CD4-positive, alpha-beta memory T cell (primary cell): ENCODE measurements at places on chromosomes 12 and 14.

DNA sequence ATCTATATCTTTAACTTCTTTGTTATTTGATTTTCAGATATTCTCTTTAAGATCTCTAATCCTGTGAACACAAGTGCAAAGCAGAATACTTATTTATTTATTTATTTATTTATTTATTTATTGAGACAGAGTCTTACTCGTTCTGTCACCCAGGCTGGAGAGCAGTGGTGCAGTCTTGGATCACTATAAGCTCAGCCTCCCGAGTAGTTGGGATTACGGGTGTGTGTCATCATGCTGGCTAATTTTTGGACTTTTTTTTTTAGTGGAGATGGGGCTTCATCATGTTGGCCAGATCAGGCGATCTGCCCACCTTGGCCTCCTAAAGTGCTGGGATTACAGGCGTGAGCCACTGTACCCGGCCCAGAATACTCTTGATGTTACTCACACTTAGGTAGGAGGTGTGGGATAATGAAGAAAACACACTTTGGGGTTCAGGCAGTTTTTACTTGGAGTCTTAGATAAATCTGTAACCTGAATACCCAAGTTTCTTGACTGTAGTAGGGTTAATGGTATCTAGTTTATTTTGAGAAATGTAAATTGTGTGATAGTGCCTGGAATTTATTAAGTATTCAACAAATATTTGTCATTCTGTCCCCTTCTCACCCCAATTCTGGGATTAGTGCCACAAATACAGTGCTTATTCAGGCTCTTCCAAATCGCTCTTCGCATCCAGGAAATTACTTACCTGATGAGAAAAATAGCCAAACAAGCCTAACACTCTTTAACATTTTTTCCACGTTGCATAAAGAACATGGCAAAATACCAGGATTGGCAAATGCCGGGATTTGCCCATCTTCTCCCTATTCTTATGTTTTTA lies 33.0 kb downstream of the METAP2 start:
- DNase-seq = no peak

DNA sequence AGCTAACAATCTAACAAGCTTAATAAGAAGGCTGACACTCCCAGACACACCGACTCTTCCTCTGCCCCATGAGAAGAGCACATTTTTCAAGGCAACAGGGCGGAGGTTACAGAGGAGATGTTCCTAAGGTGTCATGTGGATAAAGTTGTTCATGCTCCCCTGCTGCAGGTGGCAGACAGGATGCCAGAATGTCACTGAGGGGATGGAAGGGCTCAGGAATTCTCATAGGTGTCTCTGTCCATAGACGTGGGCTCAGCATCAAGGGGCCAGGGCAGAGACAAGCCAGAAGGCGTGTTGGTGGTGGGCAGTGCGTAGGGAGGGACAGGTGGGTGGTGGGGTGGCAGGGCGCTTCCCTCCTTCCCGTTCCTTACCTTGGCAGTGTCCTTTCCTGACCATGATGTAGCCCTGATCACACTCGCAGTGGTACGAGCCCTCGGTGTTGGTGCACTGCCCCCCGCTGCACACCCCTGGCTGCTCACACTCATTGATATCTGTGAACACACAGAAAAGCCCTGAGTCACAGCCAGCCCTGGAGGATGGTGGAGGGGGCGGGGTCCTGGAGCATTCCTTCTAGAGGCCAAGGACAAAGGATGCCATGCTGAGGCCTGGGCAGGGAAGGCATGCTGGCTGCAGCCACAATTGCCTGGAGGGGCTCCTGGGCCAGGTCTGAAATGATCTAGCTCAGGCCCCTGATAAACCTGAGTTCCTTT lies 23.0 kb downstream of the ISCA2 start:
- no peak for DNase-seq

GRCh38 chr14:61494018-61494417 lies 172.6 kb downstream of the PRKCH start:
- no peak for DNase-seq

- no peak for DNase-seq
These were observed 115.1 kb upstream of the MDGA2 start for GRCh38 chr14:47790477-47790876.

DNA sequence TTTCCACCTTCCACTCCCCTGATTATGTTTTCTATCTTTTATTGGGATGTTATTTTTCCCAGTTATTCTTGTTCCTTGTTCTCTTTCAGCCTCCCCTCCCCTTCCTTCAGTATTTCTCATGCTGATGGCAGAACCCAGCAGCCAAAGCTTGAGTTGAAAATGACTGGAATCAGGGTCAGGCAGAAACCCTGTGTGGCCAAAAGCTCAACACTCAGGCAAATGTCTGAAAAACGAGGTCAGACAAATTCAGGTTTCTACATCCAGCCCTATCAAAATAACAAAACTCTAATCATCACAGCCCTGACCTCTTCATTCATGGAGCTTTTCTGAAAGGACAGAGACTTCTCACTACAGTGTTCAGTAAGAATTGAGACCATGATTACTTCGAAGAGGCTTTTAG lies 134.6 kb downstream of the PTPRR start:
- no peak for DNase-seq

- no peak for DNase-seq
These were observed 20.5 kb downstream of the AGAP2 start for GRCh38 chr12:57717846-57718640.

DNA sequence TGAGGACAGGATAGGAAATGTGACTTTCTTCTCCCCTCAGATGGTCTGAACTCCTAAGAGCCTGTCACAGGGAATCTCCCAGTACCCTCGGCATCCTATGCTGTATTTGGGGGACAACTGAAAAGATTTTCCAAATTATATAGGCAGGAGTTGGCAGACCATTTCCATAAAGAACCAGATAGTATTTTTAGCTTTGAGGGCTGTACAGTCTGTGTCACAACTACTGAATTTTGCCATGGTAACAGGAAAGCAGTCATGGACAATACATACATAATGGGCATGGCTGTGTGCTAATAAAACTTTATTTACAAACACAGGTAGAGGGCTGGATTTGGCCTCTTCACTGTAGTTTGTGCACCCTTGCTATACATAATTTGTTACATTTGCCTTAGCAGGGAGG lies 30.4 kb upstream of the TMEM132C start:
- no peak for DNase-seq

GRCh38 chr12:9750276-9751203 lies 10.2 kb downstream of the CD69 start:
- DNase-seq = peak; percentile 72

DNA sequence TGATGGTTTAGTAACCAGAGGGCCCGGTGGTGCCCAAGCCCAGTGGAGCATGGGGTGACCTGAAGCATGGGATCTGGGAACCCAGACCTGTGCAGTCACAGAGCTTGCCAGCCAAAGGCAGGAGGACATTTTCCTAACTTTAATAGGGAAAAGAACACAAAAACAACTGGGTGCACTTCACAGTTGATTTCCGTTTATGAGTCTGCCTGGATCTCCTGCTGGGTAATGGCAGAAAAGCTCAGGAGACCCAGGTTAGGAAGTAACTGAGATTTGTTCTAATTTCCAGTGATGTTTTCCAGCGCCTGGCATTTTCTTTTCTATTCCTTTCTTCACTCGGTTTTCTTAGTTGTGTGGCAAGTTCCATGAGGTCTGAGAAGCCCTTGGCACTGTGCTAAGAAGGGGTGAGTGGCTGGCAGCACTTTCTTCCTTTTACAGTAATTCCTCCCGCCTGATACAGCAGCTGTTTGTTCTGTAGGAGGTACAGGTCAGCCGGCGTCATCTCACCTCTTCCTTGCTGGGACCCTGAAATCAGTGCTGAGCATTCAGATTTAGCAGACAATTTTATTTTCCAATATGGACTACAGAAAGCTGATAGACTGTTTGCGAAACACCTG lies 5.1 kb downstream of the CACNA1C start:
- DNase-seq = no peak

DNA sequence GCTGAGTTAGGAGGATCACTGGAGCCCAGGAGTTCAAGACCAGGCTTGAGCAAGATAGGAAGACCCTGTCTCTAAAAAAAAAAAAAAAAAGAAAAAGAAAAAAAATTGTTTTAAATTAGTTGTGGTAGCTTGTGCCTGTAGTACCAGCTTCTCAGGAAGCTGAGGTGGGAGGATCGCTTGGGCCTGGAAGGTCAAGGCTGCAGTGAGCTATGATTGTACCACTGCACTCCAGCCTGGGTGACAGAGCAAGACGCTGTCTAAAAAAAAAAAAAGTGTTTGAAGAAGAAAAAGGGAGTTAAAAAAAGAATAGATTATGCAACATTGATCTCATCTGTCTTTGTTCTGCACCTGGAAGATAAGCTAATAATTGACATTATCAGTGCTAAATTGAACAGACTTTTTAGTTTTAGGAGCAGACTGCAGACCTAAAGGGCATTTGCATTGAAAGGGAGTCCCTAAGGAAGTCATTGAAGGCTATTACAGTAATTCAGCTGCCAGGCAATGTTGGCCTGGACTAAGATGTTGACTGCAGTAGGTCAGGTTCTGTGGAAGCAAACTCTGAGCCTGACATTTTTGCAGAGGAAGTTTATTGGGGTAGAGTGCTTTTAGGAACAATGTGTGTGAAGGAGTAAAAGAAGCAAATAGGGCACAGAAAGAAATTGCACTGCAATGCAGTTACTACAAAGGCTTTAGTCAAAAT lies 215.8 kb downstream of the PCNX1 start:
- DNase-seq = no peak

DNA sequence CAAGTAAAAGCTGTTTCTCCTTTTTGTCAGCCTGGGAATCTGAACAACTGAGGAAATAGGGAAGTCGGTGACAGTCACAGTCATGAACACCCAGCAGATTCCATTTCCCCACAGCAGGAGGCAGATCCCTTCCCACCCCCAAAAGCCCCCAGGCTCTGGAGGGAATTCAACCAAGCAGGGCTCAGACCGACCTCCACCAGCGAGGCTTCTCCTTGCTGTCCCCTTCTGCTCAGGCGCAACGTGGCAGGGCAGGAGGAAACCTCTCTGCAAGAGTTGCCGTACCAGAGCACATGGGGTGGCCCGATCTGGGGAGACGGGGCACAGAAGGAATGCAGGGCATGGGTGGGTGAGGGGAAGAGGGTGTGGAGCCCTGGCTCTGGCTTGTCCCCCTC lies 319 bp downstream of the GALNT6 start:
- peak; percentile 20 for DNase-seq

GRCh38 chr14:76088326-76088725 lies 63.4 kb upstream of the GPATCH2L start:
- DNase-seq = no peak

DNA sequence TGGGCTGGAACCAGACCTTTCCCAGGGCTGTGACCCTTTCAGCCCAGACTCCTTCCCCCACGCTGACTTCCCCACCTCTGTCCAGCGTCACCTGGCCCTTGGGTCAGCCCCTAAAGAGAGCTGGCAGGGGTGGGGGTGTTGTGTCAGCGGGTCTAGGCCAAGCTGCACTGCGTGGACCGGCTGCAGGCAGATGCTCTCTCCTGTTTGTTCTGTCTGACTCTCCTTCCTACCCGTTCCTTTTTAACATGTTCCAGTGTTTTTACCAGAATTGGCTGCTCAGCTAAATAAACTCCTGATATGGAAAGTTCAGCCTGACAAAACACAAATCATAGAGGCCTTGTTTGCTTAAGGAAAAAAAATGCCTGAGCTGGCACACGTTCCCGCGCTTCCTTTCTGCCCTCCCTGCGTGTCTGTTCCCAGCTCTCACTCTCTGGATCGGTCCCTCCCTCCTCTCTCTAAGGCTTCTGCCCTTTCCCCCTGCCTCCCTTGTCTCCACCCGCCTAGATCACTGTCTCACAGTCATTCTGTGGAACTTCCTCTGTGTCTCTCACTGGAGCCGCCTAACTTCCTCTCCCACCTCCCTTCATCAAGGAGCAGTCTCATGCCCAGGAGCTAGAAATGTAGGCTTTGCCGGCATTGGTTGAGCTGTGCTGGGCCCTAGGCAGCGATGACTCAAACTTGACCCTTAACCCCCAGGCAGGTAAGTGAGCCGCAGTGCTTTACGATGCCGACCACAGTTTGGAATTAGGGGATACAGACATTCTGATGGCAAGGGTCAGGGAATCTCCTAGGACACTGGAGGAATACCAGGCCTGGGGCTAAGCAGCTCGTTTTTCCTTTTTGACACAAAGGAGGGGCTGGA lies 15.5 kb upstream of the MLXIP start:
- DNase-seq = no peak

GRCh38 chr14:76710056-76711010 lies 50.9 kb upstream of the VASH1 start:
- peak; percentile 25 for DNase-seq

DNA sequence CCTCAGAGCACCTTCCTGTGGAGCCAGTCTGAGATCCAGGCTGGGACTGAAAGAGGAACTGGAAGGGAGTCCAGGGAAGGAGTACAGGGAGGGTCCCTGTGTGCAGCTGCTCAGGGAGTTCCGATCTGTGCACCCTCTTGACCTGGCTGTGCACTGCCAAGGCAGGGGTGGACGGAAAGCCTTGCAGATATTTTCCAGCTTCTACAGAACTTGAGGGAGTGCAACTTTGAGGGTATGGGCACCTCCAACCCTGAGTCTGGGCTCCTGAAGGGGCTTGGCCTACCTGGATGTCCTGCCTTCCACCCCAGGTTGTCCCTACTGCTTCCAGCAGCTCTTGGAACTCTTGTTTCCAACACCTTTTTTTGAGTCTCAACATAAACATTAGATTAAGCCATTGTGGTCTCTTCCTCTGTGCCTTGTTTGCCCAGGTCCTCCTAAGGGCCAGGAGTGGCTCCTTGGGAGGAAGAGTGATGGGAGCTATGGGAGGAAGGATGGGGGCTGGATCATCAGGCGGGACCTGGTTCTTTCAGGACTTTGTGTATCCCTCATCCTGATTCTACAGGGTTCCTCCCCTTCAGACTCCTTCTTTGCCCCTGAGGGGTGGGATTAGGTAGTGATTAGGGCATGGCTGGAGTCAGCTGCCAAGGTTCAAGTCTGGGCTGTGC lies 3.5 kb downstream of the KRT7 start:
- no peak for DNase-seq

- no peak for DNase-seq
These were observed 56.6 kb downstream of the SCN8A start for GRCh38 chr12:51647647-51648046.

- no peak for DNase-seq
These were observed 55.5 kb downstream of the CRACR2A start for GRCh38 chr12:3697311-3697870.

DNA sequence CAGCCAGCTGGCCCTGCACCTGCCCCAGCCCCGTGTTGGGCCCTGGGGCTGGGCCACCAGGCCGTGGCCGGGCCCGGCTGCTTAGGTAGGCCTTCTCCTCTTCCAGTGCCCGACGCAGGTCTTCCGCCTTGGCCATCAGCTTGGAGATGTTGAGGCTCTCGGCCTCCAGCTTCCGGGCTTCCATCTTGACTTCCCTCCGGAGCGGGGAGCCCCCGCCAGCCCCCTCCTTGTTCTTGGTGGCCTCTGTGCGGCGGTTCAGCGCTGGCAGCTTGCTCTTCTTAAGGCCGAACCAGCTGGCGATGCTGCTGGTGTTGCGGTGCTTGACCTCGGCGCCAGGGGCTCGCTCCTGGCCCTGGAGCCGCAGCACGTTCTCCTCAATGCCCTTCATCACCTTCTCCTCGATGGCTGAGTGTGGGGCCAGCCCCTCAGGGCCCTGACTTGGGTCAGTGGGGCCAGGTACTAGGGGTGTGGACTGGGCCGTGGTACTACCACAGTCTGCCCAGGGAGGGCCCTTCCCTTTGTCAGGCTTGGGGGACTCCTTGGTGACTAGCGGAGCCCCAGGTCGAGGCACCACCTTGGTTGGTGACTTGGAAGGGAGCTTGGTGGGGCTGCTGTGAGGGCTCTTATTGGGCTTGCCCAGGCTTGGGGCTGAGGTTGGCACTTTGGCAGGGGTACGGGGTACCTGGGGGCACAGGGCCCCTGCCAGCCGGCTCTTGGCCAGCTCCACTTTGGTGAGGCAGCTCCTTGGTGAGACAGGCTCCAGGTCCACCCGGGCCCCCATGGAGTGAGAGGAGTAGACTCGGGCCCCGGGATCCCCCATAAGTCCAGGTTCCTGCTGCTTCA lies 33.2 kb downstream of the NCKAP5L start:
- no peak for DNase-seq
